ENCODE measurements at places on chromosomes 16 and 17.

- DNase-seq: no peak
Measured at GRCh38 chr17:74840989-74841666, 18.6 kb downstream of the GRIN2C start.

- no peak for DNase-seq
Measured at GRCh38 chr17:27247071-27247957, 46.6 kb upstream of the WSB1 start.

DNA sequence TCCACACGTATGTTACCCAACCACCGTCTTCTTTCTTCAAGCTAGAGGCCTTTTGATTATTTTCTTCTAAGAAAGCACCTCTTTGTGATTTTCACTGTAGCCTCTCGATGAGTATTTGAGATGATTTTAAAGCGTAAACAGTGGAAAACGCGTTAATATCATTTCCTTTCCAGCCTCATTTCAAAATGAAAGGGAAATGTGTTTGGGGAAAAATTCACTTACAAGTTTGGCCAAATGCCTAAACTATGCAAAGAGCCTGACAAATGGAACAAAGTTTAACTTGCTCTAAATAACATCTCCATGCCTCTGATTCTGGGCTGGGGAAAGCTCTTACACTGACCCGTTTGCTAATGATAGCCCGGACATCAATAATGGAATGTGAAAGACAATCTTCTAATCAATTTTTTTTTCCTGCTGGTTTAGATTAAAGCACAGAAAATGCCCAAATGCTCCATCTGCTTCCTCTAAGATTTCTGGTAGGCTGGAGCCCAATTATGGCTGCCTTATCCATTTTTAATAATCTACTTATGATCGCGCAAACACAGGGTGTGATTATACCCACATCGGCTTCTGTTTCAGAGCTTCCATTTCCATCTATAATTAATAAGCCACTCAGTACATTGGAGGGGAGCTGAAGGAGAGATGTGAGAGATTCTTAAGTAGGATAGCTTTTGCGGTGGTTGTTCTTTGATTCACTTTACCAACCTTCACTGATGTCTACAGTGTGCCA, 43.5 kb downstream of the HS3ST2 start:
- no peak for DNase-seq

DNA sequence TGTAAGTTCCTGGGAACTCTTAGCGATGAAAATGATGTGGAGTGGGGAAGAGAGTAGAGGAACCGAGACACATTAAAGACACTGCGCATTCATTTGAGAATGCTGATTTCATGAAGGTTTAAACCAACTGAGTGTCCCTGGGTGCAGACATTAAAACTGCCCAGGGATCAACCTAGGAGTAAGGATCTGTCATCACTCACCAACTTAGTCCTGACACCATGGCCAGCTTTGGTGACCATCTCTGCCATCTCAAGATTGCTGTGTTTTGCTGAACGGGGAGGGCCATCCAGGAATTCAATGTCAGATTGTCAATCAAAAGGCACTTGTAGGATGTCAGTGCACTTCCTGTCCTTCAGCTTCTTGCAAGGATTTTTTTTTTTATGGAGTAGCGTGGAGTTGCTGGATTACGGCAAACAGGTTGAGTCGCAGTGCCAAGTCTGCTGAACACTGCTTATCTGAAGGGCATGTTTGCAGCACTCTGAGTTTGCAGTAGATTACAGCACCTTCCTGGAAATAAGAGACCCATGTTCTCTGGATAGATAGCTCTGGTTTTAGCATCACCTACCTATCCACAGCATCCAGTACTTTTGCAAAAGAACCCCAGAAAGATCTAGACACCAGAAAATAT, 258.1 kb upstream of the IRX3 start:
- DNase-seq: no peak

GRCh38 chr16:19968891-19969683, 84.4 kb upstream of the GPRC5B start:
- no peak for DNase-seq

DNA sequence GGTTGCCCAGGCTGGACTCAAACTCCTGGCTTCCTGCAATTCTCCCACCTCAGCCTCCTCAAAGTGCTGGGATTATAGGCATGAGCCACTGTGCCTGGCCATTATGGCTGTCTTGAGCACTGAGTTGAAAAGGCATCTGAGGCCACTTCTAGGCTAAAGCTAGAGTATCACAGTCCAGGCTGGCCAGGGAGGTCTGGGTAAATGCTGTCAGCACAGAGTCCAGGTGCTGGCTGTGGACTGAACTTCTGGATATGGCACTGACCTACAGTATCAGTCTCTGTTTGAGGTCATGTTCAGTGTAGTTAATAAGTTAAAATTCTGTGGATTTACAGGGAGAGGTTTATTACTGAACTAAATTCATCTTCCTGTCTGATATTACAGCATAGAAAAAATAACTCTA, 222.5 kb upstream of the TOM1L1 start:
- DNase-seq: no peak

Measured in HS-5 (cell line).